ENCODE measurements at places on chromosomes 1 and 21.

GRCh38 chr1:221923929-221924598 is 182.2 kb upstream of the DUSP10 start:
- no peak for DNase-seq

- no peak for DNase-seq
Measured at GRCh38 chr1:151711044-151711800, 5.4 kb downstream of the CELF3 start.

DNA sequence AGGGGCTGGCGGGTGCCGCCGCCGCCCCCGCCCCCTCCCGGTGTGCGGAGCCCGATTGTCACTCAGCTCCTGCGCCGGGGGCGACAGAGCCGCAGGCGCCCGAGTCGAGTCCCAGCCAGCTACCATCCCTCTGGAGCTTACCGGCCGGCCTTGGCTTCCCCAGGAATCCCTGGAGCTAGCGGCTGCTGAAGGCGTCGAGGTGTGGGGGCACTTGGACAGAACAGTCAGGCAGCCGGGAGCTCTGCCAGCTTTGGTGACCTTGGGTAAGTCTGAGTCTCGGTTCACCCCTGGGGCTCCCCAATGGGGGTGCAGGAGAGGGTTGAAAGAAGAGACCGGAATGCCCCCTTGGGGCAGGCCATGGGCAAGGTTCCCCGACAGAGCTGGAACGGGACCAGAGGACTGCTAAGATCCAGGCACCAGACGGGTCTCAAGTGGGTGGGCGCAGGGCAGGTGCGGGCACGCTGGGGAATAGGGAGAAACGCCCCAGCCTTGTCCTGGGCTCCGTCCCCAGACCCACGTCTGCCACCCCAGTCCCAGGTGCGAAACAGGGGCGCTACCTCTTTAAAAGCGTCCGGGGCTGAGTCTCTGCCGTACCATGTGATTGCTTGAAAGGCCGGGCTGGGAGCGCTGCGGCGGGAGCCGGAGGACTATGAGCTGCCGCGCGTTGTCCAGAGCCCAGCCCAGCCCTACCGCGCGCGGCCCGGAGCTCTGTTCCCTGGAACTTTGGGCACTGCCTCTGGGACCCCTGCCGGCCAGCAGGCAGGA is at the start of gene ADORA1:
TSS of gene ADORA1 (plus strand) at position 61 of the 765 bp plus-strand sequence. CDS start 1,116 bp downstream, outside the sequence.
- DNase-seq: peak; percentile 48

- peak; percentile 13 for DNase-seq
Measured at GRCh38 chr1:147539122-147539575, 2.2 kb upstream of the BCL9 start.

- DNase-seq: no peak
Measured at GRCh38 chr21:44485254-44485793, 30.0 kb downstream of the LRRC3 start.

DNA sequence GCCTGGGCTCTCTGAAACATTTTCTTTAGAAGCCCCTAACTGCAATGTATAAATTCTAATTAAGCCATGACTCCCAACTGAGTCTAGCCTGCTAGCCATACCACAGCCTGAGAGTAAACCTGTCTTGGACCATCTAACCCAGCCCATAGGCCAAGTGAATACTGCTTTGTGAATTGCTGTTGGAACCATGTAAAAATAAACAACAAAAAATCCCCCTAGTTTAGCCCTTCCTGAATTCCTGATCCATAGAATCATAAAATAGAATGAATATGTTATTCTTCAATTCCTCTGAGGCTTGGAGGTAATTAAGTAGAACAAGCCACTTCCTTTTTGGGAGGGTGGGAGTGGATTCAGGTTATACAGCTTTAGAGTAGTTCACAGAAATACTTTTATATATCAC is 1496.4 kb downstream of the MRPL39 start:
- no peak for DNase-seq

DNA sequence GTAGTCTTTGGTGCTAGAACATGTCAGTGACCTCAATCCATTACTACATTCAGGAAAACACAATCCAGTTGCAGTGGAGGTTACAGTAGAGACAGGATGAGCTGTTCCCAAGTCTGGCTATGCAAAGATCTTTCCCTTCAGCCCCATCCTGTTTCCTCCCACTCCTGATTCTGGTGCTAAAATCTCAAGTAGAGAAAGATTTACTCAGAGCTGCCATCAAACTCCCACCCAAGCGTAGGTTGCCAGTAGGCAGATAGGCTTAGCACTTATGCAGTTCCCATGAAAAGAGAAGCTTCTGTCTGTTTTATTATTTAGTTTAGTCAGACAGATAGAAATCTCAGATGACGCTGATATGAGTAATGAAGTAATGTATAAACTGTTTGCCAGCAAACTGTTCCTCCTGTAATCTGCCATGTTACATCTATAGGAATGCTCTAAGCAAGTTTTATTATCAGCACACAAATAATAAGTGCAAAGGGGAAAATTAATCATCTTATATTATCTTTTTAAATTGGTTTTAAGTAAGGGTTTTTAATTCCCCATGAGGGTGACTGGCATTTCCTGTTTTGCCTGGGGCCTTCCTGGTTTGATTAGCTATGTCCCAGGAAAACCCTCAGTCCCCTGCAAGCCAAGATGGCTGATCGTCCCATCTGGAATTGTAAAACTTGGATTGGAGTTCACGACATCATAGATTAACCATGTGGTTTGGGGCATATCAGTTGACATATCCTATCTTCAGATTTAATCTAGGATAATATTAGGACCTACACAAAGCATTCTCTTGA is 188.3 kb upstream of the PALMD start:
- DNase-seq: no peak

DNA sequence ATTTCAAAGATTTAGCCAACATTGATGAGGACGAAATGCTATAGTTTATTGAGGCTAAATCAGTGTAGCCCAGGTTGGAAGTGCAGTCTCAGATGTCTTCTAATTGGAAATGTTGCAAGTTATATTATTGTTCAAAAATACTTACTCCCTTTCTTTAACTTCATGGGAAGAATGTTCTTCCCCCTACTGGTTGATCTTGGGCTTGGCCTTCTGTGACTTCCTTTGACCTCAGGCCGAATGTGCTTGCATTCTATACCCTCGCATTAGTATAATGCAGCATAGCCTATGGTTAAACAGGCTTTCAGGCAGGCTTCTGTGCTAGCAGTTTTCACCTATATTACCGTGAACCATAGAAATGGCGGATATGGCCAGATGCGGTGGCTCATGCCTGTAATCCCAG is 77.3 kb downstream of the RPE65 start:
- no peak for DNase-seq

DNA sequence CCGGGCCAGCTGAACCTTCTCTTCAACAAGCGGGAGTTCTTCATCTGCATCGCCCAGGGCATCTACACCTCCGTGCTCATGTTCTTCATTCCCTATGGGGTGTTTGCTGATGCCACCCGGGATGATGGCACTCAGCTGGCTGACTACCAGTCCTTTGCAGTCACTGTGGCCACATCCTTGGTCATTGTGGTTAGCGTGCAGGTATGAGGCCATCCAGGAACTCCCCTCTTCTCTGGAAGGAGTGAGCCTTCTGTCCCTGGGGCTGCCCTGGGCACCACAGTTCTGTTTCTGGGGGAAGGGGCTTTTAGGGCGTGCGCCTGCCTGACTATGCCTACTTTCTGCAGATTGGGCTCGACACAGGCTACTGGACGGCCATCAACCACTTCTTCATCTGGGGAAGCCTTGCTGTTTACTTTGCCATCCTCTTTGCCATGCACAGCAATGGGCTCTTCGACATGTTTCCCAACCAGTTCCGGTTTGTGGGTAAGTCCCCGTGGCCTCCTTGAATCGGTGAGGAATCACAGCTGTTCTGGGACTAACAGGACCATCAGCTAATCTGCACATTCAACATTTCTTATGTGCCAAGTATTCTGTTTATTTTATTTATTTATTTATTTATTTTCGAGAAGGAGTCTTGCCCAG is 21.1 kb downstream of the ATP8B2 start:
- no peak for DNase-seq

DNA sequence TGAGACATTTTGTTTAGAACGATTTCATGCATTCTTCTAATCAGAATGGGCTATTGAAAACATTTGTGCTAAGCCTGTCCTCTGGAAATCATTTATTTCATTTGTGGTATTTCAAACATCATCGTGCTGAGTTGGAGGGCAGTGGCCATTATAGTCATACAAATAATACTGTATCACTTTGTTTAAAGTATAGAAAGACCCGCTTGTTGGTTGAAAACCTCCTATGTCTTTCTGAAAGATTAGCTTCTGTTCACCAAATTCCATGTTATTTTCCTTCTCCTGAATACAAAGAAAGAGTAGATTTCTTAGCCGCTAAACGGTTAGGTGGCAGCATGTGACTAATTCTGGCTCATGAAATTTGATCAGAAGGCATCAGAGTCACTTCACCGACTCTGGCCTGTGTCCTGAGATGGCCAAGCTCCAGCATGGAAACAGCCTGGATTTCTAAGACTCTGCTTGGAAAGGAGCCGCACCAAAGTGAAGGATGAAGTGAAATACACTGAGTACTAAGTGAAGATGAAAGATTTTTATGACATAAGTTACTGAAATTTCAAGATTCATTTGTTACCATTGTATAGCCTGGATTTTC is 355.1 kb downstream of the USP25 start:
- peak; percentile 80 for DNase-seq

DNA sequence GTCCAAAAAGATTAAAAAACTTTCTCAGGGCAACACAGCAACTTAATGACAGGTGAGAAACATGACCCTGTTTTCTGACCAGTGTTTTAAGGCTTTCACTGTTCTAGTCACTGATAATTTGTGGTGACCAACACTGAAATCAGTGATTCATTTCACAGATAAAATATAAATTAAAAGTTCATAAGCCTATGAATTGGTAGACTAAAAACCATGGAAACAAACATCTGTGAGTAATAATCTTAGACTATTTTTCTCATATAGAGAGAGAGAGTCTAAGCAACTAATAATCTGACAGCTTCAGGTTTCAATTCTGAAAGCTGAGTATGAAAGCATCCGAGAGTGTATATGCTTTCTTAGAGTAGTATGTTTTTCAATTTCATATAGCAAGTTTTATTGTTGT is 536.9 kb downstream of the ADGRL2 start:
- DNase-seq: no peak

- no peak for DNase-seq
Measured at GRCh38 chr1:205950280-205950679, 7.0 kb upstream of the SLC26A9 start.

DNA sequence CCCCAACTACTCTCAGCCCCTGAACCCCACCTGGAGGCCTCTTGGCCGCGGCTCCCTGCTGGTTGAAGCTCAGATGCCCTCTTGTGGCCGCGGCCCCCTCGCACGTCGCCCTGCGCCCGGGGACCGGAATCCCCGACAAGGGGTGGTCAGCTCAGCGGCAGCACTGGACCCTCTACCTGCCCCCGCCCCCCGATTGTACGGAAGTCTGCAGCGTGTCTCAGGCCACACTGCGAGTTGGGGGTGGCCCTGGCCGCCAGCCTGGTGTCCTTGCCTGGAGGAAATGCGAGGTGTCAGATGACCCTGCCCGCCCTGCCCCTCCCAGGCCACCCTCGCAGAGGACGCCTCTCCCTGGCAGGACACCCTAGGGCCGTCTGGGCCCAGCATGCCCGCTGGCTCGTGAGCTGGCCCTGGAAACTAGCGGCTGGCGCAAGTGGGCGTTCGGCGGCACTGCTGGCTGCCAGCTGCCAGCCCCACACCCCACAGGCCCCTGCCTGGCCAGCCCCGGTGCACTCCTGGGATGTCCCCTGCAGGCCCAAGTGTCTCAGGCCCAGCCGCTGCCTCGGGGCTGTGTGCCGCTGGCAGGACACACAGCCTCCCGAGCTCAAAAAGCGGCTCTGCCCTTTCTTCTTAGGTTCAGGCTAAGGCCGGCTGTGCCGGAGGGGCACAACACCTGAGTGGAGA is 60.8 kb downstream of the EDN2 start:
- no peak for DNase-seq

DNA sequence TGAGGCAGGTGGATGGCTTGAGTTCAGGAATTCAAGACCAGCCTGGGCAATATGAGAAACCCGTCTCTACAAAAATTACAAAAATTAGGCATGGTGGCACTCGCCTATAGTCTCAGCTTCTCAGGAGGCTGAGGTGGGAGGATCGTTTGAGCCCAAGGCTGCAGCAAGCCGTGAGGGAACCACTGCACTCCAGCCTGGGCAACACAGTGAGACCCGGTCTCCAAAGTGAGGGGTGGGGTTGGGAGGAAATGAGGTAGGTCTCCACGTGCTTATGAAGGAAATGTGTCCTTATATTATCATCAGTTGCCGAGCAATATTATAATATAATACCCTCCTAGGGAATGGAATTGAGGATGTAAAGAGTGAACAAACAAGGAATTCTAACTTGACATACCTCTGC is 2.7 kb downstream of the TMEM50B start:
- no peak for DNase-seq

DNA sequence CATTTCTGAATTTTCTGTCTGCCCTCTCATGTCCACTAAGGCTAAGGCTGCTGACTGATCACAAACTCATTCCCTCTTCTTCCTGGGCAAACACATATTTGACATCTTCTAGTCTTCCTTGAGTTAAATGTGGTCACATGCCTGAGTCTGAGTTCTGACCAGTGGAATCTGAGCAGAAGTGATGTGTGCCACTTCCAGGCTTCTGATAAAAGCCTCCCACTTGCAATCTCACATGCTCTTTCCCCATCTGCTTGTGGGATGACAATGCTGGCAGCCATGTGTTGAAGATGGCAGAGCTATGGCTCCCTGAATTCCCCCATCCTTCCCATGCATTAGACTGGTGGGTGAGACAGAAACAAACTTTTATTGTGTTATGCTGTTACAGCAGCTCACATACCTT is 149.9 kb upstream of the ZNF648 start:
- DNase-seq: no peak

GRCh38 chr1:109754738-109755137 is 9.0 kb downstream of the EPS8L3 start:
- DNase-seq: no peak

DNA sequence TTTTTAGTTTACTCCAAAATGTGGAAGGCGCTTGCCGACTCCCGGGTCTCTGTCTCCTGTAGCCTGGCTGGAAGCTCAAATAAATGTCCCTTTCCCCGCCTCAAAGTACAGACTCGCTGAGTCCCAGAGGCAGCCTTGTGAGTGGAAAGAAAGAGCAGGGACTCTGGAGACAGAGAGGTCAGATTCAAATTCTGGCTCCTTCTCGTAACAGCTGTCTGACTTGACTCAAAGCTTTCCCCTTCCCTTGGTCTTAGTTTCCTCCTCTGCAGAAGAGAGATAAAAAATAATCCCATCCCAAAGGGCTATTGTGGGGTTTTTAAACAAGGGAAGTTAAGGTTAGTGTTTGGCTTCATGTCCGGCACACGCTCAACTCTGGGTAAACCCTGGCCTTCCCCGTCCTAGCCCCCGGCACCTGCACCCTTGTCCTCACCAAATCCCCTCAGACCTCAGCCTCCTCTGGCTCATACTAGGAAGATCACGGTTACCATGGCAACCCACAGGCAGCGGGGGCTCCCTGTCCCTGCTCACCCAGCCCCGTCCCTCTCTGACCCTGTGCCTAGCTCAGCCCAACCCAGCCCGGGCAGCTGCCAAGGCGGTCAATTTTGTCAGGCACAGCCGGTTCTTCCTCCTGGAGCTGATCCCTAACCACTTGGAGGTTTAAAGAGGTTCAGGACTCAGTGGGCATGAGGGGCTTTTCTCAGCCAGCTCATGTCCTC is 49.2 kb upstream of the IGSF21 start:
- peak; percentile 11 for DNase-seq

DNA sequence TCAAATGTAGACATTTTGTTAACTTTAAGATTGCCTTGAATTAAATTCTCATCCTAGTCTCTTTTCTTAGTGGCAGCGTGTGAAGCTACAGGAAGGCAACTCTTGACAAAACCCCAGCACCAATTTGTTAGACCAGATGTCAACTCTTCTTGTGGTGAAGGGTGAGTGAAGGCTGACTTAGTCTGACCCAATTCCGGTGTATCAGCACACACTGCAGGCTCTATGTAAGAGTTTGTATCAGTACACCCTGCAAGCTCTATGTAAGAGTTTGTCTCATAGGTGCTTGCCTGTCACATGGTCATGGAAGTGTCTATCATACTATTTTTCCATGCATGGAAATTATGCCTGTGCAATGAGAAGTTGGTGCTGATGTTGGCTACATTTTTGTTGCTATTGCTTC is 16.8 kb downstream of the CR2 start:
- DNase-seq: no peak
